ENCODE measurements at places on chromosomes 3 and 15.

- DNase-seq, result no peak
Measured at GRCh38 chr3:119745942-119746341, 36.0 kb upstream of the NR1I2 start.

DNA sequence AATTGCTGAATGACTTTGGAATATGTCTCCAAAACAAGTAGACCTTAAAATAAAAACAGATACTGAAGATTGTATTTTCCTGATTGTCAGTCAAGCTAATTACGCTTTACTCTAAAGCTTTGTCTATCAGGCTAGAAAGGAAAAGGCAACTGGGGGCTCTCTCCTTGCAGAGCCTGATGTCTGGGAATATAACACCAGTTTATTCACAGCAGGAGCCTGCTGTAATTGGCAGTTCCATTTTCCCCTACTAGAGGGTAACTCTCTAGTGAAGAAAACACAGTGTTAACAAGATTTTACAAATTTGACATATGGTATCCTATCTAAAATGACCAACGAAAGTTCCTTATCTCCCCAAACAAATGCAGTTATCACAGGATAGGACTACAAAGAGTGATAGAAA, 158.8 kb downstream of the PDZRN3 start:
- DNase-seq, result no peak

DNA sequence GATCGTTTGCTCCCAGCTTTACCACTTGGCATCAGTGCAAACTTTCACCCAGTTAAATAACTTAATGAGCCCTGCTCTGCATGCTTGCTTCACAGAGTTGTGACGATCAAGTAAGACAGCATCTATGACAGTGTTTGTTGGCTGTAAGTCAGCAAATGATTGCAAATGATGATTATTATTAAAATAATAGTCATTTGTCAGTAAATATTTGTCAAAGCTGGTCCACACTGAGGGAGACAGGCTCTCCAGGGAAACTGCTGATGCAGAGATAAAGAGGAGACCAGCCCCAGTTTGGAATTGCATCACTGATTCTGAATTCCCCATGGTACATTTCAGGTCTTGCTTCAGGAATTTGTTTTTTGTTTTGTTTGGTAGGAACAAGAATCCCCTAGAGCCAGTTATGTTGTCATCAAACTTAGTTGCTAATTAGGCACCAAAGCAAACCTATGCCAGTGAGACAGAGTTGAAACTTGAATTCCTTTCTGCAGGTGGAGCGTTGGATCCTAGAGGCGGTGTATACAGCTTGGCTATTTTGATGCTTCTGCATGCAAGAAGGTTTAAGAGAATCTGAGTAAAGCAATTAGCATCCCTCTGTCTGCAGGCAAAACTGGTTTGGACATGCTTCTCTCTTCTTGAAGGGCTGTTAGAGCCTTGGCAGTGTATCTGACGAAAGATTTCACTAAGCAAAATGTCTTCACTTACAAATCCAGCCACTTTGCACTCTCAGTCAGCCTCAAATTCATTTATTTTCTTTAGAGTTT, 338.6 kb upstream of the TPRG1 start:
- no peak for DNase-seq

- no peak for DNase-seq
Measured at GRCh38 chr3:99950921-99951320, 133.3 kb downstream of the CMSS1 start.

DNA sequence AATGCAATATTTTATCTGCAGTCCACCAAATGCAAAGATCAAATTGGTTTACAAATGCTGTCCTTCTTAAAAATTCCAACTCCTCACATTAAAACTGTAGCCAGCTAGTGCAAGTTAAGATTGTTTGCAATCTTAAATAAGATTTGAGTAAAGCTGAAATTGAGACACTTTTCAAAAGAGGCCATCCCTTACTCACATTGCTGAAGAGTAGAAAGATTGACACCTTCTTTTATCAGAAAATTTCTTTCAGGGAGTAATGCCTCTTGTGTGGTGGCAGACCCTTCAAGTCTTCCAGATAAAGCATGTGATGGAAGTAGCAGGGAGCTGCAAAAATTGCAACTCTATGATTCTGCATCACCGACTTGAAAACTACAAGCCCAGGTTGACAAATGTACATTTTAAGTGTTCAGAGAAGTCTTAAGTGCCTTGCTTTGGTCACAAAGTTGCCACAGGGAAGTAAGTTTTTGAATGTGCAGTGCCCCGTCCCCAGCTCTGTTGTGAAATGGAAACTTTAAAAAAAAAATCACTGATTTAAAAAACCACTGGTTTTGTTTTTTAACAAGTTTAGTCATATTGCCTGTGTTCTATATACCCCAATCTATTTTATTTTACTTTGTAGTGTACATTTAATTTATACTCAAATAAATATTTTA, 12.6 kb downstream of the CD86 start:
- no peak for DNase-seq

GRCh38 chr3:188408831-188409230, 254.9 kb downstream of the LPP start:
- DNase-seq, result no peak

DNA sequence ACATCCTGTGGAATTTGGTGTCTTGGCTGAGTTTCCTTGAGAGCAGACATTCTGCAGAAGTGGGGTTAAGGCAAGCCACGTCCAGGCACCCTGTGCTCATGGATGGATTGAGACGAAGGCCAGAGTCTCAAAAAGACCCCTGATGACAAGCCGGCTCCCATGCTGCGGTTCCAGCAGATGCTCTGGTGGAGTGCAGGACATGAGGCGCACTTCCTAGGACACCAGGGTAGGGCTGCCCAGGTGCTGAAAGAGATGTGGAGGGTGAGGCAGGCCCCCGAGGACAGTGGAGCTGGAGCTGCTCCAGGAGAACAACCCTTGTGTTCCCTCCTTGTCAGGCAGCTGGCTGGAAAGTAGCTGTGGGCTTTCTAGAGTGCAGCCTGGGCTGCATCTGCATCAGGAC, 81.0 kb downstream of the ASB7 start:
- DNase-seq, result no peak

GRCh38 chr3:462851-463250, 266.3 kb downstream of the CHL1 start:
- DNase-seq, result no peak

GRCh38 chr3:152056481-152056880, 183.0 kb downstream of the SUCNR1 start:
- no peak for DNase-seq

DNA sequence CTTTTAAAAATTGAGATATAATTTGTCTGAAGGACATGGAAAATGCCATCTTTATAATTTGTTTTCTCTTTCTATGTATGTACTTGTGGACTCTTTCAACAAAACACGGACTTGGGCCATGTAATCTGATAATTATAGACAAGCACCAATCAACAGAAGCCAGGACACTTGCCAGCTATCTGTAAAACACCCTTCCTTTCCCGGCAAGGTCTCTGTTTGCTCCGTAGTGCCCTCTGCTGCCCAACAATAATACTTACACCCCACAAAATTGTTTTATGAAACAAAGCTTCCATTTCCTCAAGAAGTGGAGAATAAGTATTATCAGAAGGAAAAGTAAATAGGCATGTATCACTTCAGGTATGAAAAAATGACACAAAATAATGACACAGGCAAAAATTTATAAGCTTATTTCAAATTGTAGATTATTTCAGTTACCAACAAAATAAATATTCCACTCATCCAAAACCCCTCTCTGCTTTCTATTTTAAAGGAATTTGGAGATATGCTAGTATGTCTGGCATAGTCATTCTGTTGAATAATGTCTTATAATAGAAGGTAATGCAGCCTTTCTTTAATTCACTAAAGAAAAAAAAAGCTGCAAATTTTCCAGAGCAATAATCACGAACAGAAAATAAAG, 32.8 kb downstream of the MYH15 start:
- DNase-seq, result peak; percentile 51

GRCh38 chr3:103048068-103048722, 613.4 kb downstream of the ZPLD1 start:
- DNase-seq, result no peak

- DNase-seq, result no peak
Measured at GRCh38 chr15:70034596-70034995, 63.1 kb downstream of the TLE3 start.

- DNase-seq, result no peak
Measured at GRCh38 chr15:95359966-95360365, 970.5 kb upstream of the NR2F2 start.

DNA sequence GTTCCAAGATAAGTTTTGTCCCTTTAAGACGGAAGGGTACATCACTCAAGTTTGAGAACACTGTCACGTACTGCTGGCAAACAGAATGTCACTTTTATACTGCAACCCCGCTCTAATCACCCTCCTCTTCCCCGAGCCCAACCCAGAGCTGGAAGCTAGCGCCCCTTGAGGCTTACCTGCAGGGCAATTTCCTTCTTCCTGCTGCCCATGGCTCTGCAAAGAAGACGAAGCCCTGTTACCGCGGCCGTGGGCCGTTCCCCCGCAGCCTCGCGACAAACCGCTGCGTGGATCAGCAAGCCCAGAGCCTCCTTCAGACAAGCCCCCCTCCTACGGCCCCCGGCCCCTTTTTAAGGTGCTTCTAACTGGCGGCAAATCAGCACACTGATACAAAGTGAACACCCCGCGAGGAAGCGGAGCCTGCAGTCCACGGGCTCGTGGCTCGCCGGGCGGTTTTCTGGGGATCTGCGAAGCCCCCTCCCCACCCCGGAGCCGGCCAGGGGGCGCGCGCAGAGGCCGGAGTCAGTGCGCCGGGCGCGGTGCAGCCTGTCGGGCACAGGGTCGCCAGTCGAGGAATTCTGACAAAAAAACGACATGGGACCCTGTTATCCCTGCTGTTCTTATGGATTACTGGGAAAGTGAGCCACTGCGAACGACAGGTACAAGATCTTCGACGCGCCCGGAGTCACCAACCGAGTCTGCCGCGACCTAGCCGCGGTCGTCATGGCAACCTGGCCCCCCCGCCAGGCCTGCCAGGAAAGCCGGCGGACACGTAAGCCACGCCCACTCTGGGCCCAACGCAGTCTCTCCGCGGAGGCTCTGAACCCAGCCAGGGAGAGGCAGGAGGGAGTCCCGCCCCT, at the start of gene NME9:
Gene NME9 (minus strand): TSS at position 725 of the 857 bp plus-strand sequence. CDS start 516 bp downstream, at position 209.
- peak; percentile 88 for DNase-seq

DNA sequence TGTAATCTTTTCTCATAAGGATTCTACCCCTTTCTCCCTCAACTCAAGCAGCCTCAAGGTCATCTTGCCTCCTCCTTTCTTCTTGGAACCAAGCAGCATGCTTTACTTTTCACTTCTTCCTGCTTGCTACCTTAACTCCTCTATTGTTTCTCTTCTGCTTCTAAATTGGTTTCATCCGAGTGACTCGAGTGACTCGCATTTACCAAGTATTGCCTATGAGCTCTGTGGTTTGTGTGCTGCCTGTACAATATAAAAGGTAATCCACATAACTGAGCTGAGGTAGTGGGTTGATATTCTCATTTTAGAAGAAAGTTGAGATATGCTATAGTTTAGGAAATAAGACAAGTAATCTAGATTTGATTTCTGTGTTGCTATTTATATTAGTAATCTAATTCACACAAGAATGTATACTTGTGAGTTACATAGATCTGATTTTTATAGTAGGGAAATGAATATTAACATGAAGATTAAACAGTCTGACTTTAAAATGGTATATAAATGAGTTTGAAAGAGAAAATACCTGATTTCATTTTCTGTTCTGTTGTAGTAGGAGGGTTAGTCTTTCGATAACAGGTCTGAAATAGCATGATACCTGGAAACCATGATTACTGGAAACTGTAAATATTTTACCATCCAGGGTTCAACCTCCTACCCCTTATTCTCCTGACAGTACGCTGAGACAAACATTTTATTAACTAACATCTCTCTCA, 5.5 kb downstream of the HHLA2 start:
- DNase-seq, result peak; percentile 3

GRCh38 chr3:194062830-194063229, 73.1 kb upstream of the HES1 start:
- no peak for DNase-seq

DNA sequence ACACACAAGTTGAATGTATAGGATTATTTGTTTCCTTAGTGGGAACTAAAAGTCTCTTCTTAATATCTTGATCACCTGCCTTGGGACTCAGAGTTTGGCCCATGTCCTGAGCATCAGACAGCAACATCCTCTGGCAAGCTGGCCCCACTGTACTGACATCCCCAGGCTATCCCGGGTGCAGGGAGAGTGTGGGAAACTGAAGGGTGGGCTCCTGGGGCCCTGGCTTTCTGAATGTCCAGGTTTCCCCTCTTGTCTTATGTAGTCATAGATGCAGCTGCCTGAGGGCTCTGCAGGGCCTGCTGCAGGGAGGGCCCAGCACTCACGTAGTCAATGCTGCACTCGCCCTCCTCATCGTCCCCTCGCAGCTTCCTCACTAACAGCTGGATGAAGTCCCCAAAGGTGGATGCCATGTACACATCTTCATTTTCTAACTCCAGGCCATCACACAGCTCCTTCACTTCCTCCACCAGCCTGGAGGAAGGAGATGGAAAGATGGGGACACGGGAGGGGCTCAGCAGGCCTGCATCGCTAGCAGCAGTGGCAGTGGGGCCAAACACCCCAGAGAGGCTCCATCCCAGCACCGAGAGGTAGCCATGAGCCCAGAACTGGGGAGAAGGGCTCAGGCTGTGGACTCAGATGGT, 42.8 kb downstream of the ALDH1L1 start:
- DNase-seq, result no peak

DNA sequence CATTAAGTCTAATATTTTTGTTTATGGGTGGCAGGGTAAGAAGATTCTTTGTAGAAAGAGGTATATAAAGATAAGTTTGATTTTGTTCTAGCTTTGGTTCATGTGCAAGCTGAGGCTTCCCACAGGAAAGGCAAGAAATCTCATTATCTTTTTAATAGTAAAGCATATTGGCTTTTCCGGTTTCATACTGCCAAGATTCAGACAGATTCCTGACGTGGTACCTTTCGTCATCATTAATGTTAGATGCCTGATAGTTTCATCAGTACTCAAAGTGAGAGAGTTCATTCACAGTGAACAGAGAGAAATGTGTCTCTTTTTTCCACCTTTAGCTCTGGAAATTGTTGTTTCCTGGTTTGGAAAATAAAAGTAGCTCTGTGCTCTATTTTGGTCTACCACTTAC, 16.5 kb downstream of the TPM1 start:
- no peak for DNase-seq

DNA sequence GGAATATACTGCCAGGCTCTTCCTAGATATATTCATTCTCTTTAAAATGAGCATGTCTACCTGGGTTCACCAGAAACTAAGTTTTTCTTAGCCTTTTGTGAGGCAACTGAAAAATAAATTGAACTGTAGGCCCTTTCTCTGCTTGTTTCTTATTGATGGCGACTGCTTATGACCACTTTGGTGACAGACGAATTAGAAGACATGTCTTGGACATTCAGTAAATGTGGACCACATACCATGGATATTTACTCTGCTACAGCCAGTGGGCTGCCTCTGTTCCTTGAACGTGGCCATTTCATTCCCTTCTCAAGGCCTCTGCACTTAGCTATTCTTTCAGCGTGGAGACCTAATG, 603 bp upstream of the SELENOK start:
- DNase-seq, result no peak

- DNase-seq, result no peak
Measured at GRCh38 chr3:16719426-16719825, 114.2 kb upstream of the DAZL start.

- peak; percentile 30 for DNase-seq
Measured at GRCh38 chr15:31197497-31198414, 96.2 kb upstream of the TRPM1 start.

GRCh38 chr3:155334914-155335723, 41.6 kb upstream of the STRIT1 start:
- no peak for DNase-seq
